Activated T-helper 1 cell treated with anti-CD3 and anti-CD28 coated beads, Interleukin-2, amount 50 U/mL, for 16 hours (primary cell): ENCODE measurements at places on chromosomes 2 and 18.

- DNase-seq = no peak
Observed at GRCh38 chr2:27742571-27742970, 28.9 kb upstream of the MRPL33 start.

- DNase-seq = no peak
Observed at GRCh38 chr2:70140791-70141211, 50.0 kb downstream of the C2orf42 start.

- no peak for DNase-seq
Observed at GRCh38 chr2:217215877-217216276, 356.0 kb upstream of the TNP1 start.

- DNase-seq = no peak
Observed at GRCh38 chr2:128036748-128037607, 9.1 kb upstream of the SAP130 start.

DNA sequence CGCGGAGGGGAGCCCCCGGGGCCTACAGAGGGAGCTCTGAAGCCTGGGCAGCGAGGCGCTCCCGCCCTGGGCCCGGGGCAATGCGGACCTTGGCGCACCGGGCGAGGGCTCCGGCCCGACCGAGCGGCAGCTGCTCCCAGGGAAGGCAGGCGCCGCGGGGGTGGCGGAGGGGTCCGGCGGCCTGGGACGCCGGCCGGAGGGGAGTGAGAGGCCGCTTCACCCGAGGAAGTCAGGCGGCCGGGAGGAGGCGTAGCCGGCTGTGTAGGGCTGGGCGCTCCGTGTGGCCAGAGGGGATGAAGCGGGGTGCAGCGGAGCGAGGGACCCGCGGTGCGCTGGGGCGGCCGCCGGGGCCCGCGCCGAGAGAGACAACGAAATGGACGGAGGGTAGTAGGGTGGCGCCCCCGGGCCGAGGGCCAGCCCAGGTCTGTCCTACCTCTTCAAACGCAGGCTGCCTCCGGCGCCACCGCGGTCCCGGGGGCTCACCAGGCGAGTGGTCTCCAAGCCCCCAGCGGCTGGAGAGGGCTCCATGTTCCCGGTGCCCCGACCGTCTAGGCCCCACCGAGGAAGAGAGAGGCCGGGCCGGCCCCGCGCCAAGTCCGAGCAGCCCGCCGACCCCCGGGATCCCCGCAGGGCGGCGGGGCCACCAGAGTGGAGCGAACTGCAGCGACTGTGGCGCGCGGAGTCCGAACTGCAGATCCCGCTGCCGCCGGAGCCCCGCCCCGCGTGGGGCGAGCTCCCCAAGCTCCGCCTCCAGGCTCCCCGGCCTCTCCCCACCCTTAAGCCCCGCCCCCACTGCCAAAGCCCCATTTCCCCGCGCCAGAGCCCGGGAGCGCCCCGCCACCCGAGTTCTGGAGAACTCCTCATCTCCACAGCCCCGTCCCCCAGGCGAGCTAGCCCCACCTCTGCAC, at the start of gene SLC30A3:
Gene SLC30A3, minus strand, starts transcription at position 669 of the 908 bp plus-strand sequence. Its CDS starts 141 bp downstream, at position 528.
- peak; percentile 51 for DNase-seq

DNA sequence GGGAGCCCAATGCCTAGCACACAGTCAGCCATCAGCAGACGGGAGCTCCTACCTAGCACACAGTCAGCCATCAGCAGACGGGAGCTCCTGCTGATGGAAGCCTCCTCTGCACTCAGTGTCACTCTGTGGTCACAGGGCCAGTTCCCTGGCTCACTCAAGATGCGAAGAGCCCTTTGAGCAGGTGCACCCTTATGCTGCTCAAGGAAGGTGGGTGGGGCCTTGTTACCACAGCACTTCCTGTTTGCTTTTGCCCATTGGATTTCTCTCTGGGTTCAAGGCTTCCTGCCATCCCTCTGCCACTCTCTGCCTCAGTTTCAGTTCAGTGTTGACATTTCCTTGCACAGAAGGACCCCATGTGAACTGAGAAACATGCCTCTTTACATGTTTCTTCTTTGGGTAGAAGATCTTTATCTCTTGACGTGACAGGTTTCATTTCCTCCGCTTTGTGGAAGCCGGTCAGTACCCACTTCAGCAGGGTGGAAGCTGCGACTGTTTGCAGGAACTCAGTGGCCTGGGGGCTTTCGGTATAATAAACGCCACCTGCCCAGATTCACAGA, 11.6 kb downstream of the TRIB2 start:
- DNase-seq = no peak

- DNase-seq = no peak
Observed at GRCh38 chr2:161983866-161984265, 90.1 kb downstream of the DPP4 start.

- DNase-seq = no peak
Observed at GRCh38 chr2:94753466-94753998, 117.7 kb upstream of the TEKT4 start.

DNA sequence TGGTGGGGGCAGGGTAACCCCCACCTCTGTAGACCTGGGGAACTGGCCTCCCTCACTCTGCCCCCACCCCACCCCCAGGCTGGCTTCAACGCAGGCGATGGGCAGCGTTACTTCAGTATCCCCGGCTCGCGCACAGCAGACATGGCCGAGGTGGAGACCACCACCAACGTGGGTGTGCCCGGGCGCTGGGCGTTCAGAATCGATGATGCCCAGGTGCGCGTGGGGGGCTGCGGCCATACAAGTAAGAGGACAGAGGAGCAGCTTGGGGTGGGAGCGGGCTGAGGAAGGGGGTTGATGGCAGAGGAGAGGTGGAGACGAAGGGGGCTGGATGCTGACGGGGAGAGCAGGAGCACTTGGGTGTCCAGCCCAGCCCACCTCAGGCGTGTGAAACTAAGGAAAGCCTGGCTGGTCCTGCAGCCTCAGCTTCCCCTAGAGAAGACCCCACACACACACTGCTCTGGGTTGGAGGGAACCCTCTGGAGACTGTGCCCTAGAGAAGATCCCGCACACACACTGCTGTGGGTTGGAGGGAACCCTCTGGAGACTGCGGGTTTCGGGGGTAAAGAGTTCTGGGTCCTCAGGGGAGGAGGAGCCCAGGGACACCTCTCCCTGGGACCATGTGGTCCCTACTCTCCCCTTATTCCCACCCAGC, 36.2 kb downstream of the SNED1 start:
- no peak for DNase-seq

- no peak for DNase-seq
Observed at GRCh38 chr18:36711813-36712444, 116.9 kb downstream of the TPGS2 start.

- no peak for DNase-seq
Observed at GRCh38 chr18:42742969-42743368, 372.5 kb downstream of the RIT2 start.

- DNase-seq = no peak
Observed at GRCh38 chr2:95275601-95276243, 1.5 kb downstream of the PROM2 start.

DNA sequence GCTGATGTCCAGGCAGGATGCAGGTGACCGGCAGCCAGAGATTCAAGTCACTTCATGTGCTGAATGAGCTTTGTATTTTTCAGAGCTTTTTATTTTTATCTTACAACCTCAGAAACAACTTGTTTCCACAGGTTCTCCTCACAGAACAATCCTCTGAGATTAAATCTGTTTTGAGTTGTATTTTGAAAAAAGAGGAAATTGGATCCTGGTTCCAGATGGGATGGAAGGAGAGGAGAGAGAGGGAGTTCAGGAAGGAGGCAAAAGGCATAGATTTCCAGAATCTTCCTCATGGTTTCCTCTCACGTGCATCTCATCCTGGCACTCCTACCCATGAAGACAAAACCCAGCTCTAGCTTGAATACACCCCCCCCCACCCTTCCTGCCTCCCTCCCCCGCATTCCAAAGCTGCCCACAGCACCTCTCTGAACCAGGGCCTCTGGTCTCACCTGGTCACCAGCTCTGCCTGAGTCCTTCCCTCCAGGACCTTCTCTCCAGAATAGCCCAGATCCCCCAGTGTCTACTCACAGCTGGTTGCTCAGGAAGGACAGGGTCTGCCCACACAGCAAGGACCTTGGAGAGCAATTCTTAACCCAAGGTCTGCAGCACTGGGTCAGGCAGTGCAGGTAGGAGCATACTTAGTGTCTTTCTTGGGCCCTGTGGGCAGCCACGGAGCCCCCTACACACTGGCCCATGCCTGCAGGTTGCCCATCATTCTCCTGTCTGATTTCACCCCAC, 104.7 kb downstream of the ZFP36L2 start:
- DNase-seq = no peak

GRCh38 chr18:46452820-46453219, 204.2 kb downstream of the LOXHD1 start:
- no peak for DNase-seq

GRCh38 chr2:20430035-20430434, 16.8 kb upstream of the RHOB start:
- no peak for DNase-seq

GRCh38 chr18:46601141-46601805, 55.7 kb downstream of the LOXHD1 start:
- no peak for DNase-seq

DNA sequence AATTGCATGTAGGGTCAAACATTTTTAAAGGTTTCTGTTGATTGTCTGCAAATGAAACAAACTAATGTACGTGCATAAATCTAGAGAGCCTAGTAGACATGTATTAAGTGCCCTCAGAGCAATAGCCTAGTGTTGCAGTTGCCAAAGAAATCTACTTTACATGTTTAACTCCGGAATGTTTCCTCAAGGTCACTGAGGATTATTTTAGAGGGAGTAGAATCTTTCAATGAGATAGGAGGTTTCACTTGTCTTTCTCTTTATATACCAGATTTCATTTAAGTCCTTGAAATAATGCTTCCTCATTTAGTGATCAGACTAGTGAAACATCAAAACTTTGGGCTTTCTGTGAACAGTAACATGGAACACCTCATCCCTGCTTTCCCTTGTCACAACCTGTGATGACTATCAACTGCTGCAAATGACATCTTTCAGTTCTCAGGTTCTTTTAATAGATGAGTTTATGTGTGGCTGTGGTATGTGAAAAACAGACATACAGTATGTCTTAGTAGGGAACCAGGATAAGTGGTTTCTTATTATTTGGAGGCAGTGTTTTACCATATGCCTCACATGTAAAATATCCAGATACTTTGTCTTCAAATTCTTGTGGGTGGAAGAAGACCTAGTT, 5.5 kb downstream of the UBE2E3 start:
- DNase-seq = no peak

DNA sequence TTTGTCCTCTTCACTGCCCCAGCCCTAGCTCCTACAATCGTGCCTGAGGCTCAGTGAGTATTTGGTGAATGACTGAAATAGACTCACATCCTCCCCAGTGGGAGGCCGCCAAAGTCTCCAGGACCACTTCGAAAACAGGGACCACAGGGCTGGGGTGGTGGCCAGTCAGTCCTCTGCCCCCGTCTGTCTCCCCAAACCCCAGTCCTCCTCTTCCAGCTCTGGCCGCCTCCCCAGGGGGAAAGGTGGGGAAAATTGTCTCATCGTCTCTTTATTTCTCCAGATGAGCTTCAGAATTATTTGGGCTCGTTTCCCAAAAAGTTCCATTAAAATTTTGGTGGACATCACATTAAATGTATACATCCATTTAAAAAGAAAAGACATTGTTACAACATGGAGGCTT, 43.5 kb downstream of the NPPC start:
- DNase-seq = no peak

GRCh38 chr18:13247506-13247905, 28.9 kb downstream of the LDLRAD4 start:
- DNase-seq = no peak

GRCh38 chr18:79246309-79247108, 149.2 kb upstream of the NFATC1 start:
- DNase-seq = peak; percentile 31

GRCh38 chr2:226578373-226578772, 221.2 kb downstream of the IRS1 start:
- DNase-seq = no peak

DNA sequence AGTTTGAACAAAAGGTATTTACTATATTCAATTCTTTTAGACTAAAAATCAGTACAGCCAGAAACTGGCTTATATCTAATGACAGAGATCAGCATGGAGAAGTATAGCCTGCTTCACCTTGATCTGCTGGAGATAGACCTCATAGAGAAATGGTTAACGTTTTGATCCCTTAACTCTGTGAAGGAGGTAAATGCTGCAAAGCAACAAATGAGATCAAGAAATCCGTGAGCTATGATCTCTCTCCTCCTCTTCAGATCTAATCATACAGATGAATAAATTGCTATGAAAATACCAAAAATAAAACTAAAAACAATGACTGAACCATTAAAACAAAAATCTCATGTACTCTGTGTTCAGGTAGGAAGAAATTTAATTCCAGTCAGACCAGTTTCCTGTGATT, 42.8 kb downstream of the KLHL14 start:
- DNase-seq = no peak

DNA sequence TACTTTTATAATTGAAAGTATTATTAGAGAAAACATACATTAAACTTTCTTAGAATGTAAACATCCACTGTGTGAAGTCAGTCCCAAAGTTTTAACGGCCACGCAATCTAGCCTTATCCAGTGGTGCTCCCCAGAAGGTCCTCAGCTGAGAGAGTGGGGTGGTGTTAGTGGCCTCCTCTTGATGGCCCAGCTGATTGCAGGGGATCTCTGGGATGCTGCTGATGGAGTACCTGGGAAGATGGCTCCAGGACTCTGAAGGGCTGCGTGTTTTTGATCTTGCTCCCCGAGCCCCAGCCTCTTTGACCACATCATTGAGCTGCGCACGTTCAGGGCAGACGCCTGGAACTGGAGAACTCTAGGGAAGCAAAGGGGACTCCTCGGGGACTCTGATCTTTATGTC, 181.4 kb downstream of the FAM210A start:
- no peak for DNase-seq

GRCh38 chr2:119158563-119159347, at the start of gene C1QL2:
Gene C1QL2, minus strand, starts transcription at chr2:119158751. Its CDS starts 482 bp downstream, at chr2:119158269.
- no peak for DNase-seq

GRCh38 chr18:35786365-35787042, 186.0 kb upstream of the RMP24 start:
- DNase-seq = no peak

DNA sequence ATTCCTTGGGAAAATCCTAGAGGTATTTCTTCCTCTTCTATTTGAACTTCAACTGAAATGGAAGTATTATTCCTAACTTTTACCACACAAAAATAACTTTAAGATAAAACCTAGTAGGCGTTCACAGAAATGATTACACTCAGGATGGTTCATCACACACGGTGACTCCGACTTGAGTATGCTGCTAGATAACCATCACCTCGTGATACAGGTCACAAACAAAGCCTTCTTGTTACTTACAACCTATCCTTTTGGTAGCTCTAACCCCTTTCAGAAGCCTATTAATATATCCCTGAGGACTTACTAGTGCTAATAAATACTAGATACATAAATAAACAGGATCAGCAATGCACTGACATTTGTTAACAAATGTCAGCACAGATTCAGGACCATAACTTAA, 101.0 kb upstream of the DNER start:
- no peak for DNase-seq

GRCh38 chr2:164906947-164907346, 48.4 kb downstream of the SLC38A11 start:
- no peak for DNase-seq

GRCh38 chr2:116094196-116094595, 1651.8 kb downstream of the DPP10 start:
- no peak for DNase-seq

GRCh38 chr2:30261695-30262211, 30.4 kb downstream of the LBH start:
- DNase-seq = no peak

- DNase-seq = no peak
Observed at GRCh38 chr18:50849419-50849821, 29.5 kb upstream of the ME2 start.
